Upper lobe of left lung (tissue), 6 donors: ENCODE measurements at places on chromosomes 1 and 21. TPM values are rescaled to one million over a fixed set of nuclear protein-coding genes. Genes with fewer than 3 reads are reported as not detected.

DNA sequence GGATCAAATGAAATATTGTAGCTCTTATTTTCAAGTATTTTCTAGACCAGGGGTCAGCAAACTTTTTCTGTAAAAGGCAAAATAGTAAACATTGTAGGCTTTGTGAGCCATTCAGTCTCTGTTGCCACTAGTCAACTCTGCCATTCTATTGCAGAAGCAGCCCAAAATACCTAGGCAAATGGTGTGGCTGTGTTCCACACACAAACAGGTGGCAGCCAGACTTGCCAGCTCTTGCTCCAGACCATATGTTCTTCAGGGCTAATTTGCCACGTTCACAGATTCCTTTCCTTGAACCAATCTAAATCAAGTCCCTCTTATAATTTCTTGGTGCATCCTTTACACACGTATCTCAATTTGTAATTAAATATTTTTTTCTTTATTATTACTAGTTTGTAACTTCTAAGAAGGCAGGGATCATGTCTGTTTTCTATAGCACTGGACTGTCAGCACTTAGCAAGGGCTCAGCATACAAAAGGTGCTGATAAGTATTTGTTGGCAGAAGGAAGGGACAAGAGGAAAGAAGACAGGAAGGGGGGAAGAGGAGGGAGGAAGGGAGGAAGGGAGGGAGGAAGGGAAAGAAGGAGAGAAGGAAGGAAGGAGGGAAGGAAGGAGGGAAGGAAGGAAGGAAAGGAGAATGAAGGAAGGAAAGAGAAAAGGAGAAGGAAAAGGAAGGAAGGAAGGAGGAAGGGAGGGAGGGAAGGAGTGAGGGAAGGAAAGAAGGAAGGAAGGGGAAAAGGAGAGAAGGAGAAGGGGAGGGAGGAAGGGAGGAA is 106.5 kb upstream of the EDEM3 start:
- no peak overlapping the region for H3K27ac ChIP-seq
- no peaks in the 10 kb centered on the region for H3K27me3 ChIP-seq
- no peak overlapping the region for H3K4me3 ChIP-seq
- no peaks in the 10 kb centered on the region for H3K36me3 ChIP-seq
- H3K4me1 ChIP-seq: no peaks in the 10 kb centered on the region

- H3K27me3 ChIP-seq: no peaks in the 10 kb centered on the region
- H3K36me3 ChIP-seq: no peaks in the 10 kb centered on the region
- no peak for DNase-seq
- H3K4me3 ChIP-seq: no peak overlapping the region
These were observed 289.7 kb downstream of the TM2D1 start for GRCh38 chr1:61435226-61435625.

GRCh38 chr1:111214074-111214801 is 13.3 kb upstream of the CHI3L2 start:
- DNase-seq: no peak
- H3K27ac ChIP-seq: no peak overlapping the region
- H3K4me1 ChIP-seq: peaks cover 4% of the 10 kb centered on the region
- H3K4me3 ChIP-seq: no peak overlapping the region
- no peaks in the 10 kb centered on the region for H3K36me3 ChIP-seq

GRCh38 chr1:98709906-98710305 is 48.4 kb downstream of the SNX7 start:
- no peaks in the 10 kb centered on the region for H3K36me3 ChIP-seq
- DNase-seq: no peak

DNA sequence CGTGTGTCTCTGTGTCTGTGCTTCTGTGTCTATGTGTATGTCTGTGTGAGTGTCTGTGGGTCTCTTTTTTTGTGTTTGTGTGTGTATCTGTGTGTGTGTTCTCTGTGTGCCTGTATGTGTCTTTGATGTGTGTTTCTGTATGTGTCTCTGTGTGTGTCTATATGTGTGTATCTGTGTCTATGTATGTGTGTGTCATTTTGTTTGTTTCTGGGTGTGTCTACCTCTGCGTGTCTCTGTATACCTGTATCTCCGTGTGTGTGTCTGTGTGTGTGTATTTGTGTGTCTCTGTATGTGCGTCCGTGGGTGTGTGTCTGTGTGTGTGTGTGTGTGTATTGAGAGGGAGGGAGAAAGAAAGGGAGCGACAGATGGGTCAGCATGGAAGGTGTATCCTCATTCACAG is 106.3 kb upstream of the TRABD2B start:
- no peak overlapping the region for H3K27ac ChIP-seq
- H3K27me3 ChIP-seq: no peaks in the 10 kb centered on the region
- no peaks in the 10 kb centered on the region for H3K36me3 ChIP-seq
- no peak overlapping the region for H3K4me3 ChIP-seq

GRCh38 chr1:213973129-213973528 is 14.6 kb upstream of the PROX1 start:
- no peak for DNase-seq
- no peaks in the 10 kb centered on the region for H3K27me3 ChIP-seq
- no peak overlapping the region for H3K4me3 ChIP-seq
- H3K4me1 ChIP-seq: no peaks in the 10 kb centered on the region

DNA sequence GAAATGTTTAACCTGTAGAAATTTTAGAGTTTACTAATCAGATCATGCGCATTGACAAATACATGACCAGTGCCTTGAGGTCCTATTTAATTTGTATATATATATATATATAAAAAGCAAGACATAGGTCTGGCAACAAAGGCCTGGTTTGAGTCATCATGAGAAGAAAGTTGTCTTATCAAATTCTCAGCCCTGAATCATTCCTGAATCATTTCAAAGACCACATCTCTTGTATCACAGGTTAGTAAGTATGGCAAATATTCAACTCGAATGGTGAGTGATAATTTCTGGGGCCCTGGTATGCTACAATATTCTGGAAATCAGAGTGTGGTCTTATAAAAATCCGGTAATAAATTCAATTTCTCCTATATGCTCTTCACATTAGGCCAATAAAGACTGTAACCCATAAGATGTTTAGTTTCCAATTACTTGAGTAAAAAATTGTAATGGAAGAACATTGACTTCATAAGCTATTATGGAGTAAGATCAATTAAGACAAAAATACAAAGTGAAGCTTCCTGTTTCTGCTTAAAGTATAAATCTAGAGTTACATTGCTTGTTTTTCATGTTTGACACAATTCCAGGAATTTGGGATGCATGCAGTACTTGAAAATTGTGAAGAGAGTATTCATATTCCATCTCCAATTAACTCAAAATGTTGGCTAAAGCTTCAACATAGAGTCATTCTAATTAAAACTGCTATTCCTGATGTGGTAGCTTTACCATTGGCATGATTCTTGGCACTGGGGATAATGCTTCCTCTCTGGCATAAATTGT is 309.4 kb downstream of the BRINP3 start:
- no peak overlapping the region for H3K4me3 ChIP-seq
- no peaks in the 10 kb centered on the region for H3K4me1 ChIP-seq
- DNase-seq: no peak

Gene PM20D1
- not detected for total RNA-seq

GRCh38 chr1:248800459-248800858 is 25.3 kb downstream of the SH3BP5L start:
- peaks cover 5% of the 10 kb centered on the region for H3K4me1 ChIP-seq
- no peak overlapping the region for H3K27ac ChIP-seq
- no peak for DNase-seq
- H3K4me3 ChIP-seq: no peak overlapping the region
- H3K36me3 ChIP-seq: no peaks in the 10 kb centered on the region
- H3K27me3 ChIP-seq: no peaks in the 10 kb centered on the region

- no peaks in the 10 kb centered on the region for H3K27me3 ChIP-seq
- H3K4me3 ChIP-seq: no peak overlapping the region
- H3K36me3 ChIP-seq: no peaks in the 10 kb centered on the region
- no peaks in the 10 kb centered on the region for H3K4me1 ChIP-seq
- H3K27ac ChIP-seq: no peak overlapping the region
- DNase-seq: no peak
These were observed 78.7 kb downstream of the FH start for GRCh38 chr1:241440904-241441303.

Gene S100A7A
- total RNA-seq: not detected

Gene BCL2L15
- 1.4 TPM for total RNA-seq
